IPS DF 6.9 (cell line): ENCODE measurements at places on chromosomes 5 and 9.

DNA sequence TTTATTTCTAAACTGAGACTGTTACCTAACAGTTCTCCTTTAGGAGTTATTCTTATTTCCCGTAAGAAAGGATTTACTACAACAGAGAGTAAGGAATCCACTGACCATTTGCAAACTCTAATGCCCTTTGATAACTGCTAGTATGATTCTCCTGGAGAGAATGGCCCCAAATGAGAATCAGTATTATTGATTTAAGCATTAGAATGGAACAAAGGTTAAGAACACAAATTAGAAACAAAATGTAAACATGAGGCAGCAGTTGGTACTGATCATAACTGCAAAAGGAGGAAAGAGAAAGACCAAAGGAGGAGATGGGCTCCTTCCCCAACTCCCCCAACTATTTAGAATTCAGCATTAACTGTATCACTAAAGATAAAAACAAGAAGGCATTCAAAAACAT is 30.7 kb downstream of the PSIP1 start:
- no peak for DNase-seq

GRCh38 chr9:98287384-98287783 is 31.9 kb upstream of the TBC1D2 start:
- peak; percentile 48 for DNase-seq

DNA sequence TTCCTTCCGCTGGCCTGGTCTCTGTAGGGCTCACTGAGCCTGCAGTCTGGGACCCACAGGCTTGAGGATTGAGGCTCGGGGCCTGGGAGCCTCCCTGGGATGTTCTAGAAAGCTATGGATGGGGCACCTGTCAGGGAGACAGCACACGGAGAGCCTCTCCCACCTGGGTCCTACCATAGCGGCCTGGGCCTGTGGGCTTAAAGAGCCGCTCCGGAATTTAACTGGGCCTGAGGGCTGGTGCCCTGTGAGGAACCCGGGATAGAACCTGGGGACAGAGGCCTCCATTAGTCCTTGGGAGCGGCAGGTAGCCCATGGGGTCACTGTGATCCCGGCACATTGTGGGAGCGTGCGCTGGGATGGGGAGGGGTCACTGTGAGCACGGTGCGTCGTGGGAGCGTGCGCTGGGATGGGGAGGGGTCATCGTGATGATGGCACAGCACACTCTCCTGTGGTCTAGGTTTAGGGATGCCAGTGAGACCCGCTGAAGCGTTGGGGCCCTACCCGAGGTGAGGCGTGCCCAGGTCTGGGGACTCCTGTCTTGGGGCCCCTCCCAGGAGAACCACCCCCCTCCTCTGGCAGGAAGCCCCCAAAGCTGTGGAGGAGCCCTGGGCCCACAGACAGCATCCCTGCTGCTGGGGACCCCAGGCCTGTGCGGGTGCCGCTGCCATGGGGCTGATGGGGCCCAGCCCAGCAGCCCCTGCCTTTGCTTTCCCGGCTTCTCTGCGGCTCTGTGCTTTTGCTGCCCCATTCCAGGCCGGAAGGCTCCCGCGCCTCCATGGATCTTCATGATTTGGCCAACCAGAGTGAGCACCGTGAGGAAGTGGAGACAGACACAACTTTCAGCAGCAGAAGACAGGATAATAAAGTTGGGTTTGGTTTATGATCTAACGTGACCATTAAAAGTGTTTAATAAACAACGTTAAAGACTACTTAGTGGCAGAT is 3.4 kb upstream of the CEP72 start:
- no peak for DNase-seq

GRCh38 chr9:840343-840742 is 1.2 kb upstream of the DMRT1 start:
- no peak for DNase-seq

GRCh38 chr9:2838371-2839000 is 5.4 kb downstream of the PUM3 start:
- DNase-seq: no peak

GRCh38 chr5:107969847-107970246 is 299.1 kb upstream of the EFNA5 start:
- no peak for DNase-seq

DNA sequence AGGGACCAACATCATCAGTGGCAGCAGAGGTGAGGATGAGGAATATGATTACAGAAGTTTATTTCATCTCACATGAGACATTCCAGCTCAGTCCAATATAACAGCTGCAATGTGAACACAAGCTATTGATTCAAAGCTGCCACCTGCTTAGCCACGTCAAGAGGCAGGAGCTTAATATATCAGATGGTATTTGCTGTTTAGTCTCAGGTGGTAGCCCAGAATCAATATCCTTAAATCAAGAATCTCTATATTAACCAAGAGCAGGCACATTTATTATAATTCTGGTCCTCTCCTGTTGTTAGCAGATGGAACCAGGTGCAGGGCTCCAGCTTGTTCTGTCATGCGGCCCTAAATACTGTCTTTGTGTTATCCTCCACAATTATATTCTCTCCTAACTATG is 431.6 kb downstream of the ICE1 start:
- DNase-seq: no peak

DNA sequence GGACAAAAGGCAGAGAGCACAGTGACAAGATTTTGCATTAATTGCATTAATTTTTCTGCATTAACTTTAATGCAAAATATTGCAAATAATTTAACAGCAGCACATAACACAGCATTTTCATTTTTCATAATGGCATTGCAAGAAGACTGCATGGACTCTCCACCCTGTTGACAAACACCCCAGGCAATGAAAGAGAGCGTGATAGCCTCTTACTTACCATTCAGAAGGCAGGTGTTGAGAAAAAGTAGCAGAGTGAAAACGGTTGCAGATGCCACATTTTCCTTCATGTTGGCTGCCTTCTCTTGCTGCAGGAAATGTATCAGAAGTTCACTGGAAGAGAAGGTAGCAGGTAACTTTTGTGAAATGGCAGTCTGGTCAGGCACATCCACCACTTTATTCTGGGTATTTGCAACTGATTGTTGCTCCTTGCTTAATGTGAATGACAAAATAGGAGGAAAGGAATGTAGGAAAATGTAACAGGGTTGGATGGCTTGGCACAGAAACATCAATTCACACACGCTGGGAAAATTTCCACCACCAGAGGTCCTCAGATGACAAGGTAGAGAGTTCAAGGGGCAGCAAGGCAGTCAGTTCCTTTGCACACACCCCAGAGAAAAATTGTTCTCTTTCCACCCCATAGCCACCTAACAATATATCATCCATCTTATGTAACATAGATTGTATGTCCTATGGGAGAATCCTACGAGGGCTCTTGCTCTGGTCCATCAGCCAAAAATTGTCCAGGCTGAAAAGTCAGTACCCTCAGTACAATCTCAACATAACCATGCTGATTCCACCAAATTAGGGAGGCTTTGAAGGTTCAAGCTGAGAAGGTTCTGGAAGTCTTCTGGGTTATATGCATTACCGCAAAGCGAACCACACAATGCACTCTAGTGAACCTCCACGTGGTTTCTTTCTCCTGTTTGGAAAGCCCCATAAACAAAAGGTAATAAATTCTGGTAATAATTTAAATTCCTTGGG is 41.9 kb upstream of the AGXT2 start:
- DNase-seq: peak; percentile 63

DNA sequence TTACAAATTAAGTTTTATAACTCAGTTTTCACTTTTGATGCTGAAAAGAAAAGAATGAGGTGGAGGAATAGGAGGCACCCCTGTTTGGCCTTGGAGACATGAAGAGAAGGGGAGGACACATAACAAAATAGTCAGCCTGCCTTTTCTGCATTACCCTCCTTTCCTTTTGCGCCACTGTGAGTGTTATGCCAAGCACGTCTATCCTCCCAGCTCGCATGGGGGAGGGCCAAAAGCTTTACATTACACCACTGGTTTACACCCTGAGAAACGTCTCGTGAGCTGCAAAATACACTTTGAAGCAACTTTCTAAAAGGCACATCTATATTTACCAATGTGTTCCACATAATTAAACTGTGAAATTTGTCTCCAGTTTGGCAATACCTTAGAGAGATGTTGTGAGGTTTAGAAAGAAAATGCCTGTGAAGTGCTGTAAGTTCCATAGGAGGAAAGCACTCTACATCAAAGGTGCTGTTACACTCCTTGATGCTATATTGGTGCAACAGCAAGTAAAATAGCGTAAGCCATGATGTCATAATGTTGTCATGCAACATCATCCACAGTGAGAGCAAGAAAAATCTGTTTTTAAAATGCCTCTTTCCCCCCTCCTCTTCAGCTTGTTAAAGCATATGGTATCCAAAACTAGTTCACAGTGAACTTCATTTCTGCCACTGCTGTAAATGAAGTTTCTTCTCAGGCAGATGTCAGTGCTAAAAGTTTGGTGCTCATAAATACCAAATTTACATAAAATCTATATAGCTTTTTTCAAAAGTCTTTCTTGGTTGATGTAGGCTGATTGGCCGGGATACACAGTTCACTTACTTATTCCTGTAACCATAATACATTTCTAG is 50.3 kb downstream of the CETN3 start:
- no peak for DNase-seq

GRCh38 chr5:142831009-142831383 is 60.8 kb downstream of the ARHGAP26 start:
- no peak for DNase-seq

DNA sequence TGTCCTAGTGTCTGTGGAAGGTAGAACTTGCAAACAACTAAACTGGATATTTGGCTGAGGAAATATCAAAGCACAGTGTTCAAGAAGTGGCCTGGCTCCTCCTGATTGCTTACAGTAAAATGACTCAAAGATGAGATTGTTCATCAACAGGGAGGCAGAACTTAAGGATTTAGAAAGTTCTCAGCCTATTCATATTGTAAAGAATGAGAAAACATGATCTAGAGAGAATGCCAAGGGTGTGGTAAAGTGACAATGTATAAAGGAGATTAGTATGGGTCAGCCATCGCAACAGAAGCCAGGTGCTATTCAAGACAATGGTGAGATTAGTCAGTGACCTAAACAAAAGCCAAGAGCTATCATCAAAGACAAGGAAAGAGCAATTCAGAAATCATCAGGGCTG is 372.3 kb downstream of the SPOCK1 start:
- DNase-seq: no peak

- no peak for DNase-seq
These were observed 175.7 kb downstream of the FBN2 start for GRCh38 chr5:128362370-128362769.

- DNase-seq: no peak
These were observed 218.4 kb downstream of the PCSK1 start for GRCh38 chr5:96214442-96215197.

DNA sequence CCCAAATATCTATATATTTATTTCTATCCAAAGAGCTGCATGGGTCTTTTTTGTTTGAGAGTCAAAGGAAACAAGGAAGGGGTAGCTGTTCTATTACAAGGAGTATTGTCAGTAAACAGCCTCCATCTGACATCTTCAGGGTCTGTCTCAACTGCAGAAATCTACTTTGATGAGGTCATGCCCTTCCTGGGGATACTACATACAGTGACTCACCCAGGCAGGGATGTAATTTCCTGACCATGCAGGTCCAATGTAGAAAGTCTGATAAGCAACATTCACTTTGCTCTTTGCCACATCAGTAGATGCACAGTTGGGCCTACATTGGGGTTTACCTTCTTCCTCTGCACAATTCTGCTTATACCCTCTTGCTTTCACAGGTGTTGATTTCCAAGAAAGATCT is 165.5 kb downstream of the TLR4 start:
- DNase-seq: no peak

- no peak for DNase-seq
These were observed 372.8 kb downstream of the KIAA0825 start for GRCh38 chr5:94245608-94246007.

GRCh38 chr5:93599399-93600120 is 16.5 kb downstream of the NR2F1 start:
- no peak for DNase-seq

GRCh38 chr9:20144197-20144596 is 355.4 kb upstream of the SLC24A2 start:
- DNase-seq: no peak

GRCh38 chr5:72079288-72079687 is 28.0 kb upstream of the MAP1B start:
- no peak for DNase-seq

GRCh38 chr9:113296796-113297558 is 6.2 kb downstream of the RNF183 start:
- no peak for DNase-seq

DNA sequence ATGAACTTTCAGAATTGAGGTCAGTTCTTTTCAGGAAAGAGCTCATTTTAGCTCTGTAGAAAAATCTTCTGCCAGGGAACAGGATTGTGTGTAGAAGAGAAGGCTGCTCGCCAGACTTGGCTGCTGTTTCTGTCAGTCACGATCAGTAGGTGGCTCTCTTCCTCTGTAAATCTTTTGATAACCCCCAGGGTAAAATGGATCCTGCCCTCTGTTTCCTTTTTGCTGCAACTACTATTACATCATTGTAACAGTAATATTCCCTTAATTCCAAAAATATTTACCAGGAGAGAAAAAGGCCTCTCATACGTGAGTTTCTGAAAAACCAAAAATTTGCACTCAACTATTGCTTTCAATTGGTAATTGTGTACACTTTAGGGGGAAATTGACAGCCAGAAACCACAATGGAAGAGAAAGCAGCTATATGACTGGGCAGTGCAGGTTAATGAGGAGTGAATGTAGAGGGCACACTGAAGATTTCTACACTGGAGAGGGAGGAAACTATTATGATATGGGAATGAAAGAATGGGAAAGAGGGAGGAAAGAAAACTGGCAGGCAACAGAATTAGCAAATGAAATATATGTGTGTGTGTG is 12.3 kb downstream of the IFNA21 start:
- DNase-seq: peak; percentile 27

DNA sequence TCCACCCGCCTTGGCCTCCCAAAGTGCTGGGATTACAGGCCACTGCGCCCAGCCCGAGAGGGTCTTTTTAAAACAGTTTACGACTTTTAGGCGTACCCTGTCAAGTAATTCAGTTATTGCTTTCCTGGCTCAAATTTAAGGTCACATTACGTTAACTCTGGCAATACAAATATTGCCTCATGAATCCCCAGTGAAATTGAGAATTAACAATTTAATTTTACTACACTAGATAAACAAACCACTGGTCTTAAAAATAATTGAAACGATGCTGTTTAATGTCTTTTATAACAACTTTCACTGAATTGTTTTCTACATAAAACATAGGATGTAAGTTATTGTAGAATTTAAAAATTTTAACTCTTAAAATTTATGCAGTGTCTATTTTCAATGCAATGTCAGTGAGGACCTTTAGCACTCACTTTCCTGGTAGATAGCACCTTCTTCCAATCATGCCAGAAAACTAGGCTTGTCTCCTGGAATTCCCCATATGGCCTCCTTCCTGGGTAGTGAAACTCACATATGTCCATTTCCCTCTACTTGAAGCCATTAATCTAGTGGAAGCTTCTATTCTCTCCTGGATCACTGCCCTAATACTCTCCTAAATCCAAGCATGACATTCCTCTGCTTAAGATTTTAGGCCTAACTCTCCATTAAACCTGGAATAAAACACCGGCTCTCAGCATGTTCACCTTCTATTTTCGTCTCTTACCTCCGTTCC is 13.5 kb downstream of the BASP1 start:
- no peak for DNase-seq
